ENCODE measurements at places on chromosomes 16 and 17.

DNA sequence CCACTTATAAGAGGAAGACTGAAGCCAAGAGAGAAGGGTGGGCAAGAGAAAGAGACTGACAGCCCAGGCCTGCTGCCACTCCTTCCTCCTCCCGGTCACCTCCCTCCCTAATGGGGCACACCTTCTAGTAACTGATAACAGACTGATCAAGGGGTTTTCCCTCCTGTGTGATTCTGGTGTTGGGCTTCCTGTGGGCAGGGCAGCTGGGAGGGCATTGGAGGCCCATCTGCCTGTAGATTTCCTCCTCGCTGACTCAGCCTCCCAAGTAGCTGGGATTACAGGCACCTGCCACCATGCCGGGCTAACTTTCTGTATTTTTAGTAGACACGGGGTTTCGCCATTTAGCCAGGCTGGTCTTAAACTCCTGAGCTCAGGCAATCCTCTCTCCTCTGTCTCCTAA lies 16.2 kb downstream of the CA4 start:
- DNase-seq = no peak

DNA sequence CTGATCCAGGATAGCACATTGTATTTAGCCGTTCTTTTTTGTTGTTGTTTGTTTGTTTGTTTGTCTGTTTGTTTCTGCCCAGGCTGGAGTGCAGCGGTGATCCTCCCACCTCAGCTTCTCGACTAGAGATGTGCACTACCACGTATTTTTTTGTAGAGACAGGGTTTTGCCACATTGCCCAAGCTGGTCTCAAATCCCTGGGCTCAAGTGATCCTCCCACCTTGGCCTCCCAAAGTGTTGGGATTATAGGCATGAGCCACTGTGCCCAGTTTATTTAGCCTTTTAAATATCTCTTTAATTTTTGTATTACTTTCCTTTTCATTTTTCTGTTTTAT lies 9.2 kb upstream of the NLRC5 start:
- DNase-seq = no peak

GRCh38 chr17:77535892-77536291 lies 395.1 kb downstream of the SEC14L1 start:
- no peak for DNase-seq

GRCh38 chr17:57531078-57531477 lies 214.0 kb downstream of the CCDC182 start:
- DNase-seq = no peak

- no peak for DNase-seq
Observed at GRCh38 chr17:19244781-19245180, 7.6 kb downstream of the EPN2 start.

DNA sequence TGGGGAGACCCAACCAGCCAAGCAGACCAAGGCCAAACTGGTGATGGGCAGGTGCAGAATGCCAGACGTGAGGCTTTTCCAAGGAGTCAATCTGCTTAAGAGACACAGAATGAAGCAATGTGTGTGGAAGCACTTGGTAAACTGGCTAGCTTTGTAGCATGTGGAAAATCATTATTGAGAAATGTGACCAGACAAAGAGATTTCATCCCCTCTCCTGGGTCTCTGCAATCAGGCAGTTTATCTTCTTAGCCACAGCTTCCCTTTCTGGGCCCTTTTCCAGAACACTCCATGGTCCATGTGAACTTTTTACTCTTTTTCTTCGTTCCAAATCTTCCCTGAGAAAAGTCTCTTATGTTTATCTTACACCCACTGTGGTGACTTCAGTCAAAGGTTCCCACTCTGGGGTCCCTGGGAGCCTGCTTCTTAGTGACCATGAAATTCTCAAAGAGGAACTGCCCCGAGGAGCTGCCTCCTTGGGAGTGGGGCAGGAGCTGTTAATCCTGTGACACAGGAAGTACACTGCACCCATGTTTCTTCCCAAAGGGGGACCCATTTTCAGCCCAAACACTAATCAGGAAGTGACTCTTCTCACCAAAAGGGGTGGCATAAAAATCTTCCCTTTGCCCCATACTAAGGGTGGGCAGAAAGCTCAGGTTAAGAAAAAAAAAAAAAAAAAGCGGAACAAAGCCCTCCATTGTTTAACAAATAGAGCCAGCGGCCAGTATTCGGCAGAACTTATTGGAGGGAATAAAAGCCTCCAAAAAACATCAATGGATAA lies 346.2 kb upstream of the ASIC2 start:
- DNase-seq = no peak

DNA sequence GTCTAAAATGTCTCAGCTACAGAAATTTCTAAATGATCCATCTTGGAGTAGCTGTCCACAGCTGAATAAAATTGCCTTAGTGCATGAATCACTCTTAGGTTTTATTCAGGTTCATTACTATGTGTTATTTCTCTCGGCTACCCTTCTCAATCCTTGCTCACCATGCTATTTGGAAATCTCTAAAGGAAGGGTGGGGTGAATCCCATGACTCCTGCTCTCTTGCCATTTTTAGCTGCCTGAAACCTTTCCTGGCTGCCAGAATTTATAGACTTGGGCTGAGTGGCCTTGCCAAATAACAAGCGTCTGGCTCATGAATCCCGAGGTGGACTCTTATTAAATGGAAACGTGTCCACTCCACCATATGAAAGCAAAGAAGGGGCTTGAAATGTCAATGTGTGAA lies 936.1 kb upstream of the SOX9 start:
- no peak for DNase-seq

- DNase-seq = no peak
Observed at GRCh38 chr17:77914385-77915254, 43.9 kb upstream of the TNRC6C start.

GRCh38 chr17:81513372-81513752 lies 763 bp upstream of the ACTG1 start:
- DNase-seq = no peak

GRCh38 chr16:54798267-54798666 lies 132.4 kb upstream of the IRX5 start:
- DNase-seq = no peak

DNA sequence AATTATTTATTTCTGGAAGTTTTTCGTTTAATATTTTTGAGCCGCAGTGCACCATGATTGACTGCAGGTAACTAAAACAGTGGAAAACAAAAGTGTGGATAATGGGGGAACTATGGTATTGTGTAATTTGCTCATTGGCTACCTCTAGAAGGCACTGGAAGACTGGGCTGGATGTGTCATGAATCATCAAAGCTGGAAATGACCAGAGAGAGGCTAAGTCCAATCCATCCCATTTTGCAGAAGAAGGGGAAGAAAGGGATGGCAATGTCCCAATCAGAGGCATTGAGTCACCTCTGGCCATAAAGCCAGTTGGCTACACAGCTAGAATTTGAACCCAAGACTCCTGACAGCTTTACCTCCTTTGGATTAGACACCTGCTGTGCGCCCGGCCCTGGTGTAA lies 29.3 kb downstream of the GLP2R start:
- DNase-seq = no peak

DNA sequence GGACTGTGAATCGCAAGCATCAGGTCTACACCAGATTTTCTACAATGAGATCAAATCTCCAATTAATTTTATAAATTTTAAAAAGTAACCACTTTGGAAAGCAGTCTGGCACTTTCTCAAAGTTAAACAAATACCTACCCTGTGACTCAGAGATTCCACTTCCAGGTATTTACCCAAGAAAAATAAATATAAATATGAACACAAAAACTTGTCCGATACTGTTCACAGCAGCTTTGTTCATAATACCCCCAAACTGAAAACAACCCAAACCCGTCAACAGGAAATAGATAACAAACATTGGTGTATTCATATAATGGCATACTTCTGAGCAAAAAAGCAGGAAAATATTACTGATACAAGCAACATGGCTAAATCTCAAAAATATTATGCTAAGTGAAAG lies 12.1 kb downstream of the ZDHHC7 start:
- no peak for DNase-seq

- DNase-seq = no peak
Observed at GRCh38 chr17:58344791-58345157, 7.2 kb downstream of the SUPT4H1 start.

GRCh38 chr16:75308011-75308410 lies 56.6 kb upstream of the BCAR1 start:
- no peak for DNase-seq

GRCh38 chr16:88686062-88686438 lies 257 bp downstream of the SNAI3 start:
- no peak for DNase-seq

- DNase-seq = peak; percentile 97
Observed at GRCh38 chr16:535446-536405, 8.2 kb downstream of the CAPN15 start.

- no peak for DNase-seq
Observed at GRCh38 chr17:35212668-35213067, 18.5 kb upstream of the SLC35G3 start.

DNA sequence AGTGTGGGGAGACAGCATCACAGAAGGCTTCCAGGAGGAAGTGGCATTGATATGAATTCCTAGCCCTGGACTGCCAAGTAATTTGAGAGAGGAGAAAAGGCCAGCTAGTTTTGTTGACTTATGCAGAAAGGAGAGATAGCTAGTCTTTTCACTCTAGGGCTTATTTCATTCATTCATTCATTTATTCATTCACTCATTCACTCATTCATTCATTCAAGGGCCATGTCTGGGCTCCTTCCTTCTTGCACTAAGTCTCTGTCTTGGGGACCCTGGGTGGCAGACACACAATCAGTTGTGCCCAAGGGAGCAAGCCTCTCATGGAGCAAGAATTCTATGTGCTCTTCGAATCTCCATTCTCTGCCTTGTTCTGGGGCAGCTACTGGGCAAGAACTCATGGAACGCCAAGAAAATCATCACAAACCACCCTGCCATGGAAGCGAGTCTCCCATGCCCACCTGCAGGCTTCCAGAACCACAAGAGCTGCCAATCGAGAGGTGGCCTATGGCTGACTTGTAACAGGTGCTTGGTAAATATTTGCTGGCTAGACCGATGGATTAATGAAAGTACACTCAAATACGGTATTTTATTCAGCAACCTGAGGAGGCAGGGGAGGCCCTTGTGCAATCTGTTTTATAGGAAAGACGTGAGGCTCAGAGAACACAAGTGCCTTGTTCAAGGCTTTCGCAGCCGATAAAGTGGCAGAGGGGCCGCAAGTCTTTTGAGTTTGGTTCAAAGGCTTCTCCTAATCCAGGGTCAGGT lies 223.6 kb downstream of the XYLT1 start:
- DNase-seq = no peak

DNA sequence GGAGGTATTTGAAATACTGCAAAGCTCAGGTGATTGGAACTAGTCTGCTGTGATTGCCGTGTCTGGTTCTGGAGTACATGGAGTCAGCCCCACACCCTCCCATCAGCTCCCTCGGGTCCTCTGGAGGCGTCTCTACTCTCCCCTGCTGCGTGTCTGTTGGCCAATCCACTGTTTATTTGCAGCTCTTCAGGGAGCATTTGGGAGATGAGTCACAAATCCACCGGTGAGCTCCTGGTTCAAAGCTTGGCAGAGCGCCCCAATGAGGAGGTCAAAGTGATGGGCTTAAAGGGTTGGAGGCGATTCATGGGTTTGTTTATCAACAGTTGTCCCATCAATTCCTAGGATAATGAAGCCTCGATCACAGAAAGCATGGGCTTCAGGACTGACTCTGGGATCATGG lies 14.6 kb downstream of the CALB2 start:
- DNase-seq = no peak

- DNase-seq = no peak
Observed at GRCh38 chr17:42853004-42853403, 2.0 kb downstream of the AOC3 start.

GRCh38 chr17:44024271-44024663 lies 9.5 kb upstream of the TMEM101 start:
- DNase-seq = no peak

GRCh38 chr17:80664217-80664790 lies 119.7 kb downstream of the RPTOR start:
- DNase-seq = no peak

GRCh38 chr17:381516-381915 lies 28.9 kb upstream of the RPH3AL start:
- no peak for DNase-seq

DNA sequence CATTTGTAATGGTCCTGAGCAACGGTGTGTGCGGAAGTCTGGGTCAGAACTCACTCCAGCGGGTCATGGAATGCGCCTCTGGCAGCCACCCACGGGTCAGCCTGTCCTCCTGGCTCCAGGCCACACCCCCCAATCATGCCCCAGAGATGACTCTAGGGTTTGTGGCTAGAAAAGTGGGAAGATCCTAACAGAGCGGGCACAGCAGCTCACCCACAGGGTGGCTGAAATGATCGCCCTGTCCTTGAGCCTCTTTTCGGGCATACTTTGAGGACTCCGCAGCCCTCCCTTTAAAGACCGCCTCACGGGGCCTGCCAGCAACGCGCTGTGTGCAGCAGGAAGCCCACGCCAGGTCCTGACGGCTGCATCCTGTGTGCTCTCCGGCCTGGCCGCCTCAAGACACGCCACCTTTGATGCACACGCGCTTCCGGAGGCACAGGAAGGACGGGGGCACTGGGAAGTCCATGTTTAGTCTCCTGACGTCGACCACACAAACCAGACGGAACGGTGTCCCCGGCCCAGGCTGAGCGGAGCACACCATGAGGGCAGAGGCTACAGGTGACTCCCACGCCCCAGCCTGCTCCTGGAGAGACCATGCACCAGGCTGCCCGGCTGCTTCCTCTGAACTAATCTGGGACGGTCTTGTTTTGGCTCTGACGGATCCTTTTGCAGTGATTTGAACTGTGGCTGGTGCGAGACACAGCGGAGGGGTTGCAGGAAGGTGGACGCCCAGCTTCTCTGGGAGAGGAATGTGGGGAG lies 92.9 kb downstream of the TBC1D16 start:
- DNase-seq = peak; percentile 9
